ENCODE measurements at places on chromosomes 6 and 20.

GRCh38 chr6:160408528-160408927 lies 60.4 kb downstream of the SLC22A3 start:
- no peaks in the 10 kb centered on the region for H3K36me3 ChIP-seq
- H3K27me3 ChIP-seq = peaks cover 28% of the 10 kb centered on the region
- no peaks in the 10 kb centered on the region for H3K4me1 ChIP-seq
- no peak for DNase-seq

DNA sequence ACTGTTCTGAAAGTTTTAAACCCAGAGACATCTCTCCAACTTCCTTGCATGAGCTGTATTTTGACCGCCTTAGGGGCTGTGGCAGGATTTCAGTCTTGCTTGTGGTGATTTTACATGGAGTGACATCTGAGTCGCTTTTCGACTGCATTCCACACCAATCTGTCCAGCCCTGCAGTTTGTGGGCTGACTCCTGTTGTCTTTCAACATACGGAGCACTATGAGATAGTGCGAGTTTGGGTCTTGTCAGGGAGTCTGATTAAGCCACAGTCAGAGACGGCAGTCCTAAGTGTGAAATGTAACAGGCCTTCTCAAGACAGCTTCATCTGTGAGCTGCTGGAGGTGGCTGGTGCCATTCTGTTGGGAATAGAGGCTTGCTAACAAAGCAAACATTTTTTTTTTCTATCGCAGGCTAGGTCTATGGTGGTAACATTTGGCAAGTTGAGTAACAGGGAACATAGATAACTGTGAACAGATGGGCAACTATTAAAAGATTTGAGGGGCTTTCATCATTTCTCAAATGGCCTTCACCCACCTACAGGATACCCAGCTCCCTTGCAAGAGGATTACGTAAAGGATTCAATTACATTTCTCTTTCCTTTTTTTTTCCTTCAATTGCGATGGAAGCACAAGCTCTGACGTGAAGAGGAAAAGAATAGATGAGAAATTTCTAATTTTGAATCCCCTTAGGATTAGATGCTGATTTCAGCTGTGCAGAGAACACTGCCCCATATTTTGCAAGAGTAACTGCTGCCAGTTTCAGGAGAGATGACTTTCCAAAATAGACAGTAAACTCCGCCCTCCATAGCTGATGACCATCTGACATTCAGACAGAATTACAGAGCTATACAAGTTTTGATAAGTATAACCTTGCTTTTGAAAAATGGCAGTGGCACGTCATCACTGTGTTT lies 25.1 kb downstream of the CAP2 start:
- H3K4me3 ChIP-seq = no peak overlapping the region
- H3K36me3 ChIP-seq = no peaks in the 10 kb centered on the region
- peaks cover 3% of the 10 kb centered on the region for H3K27me3 ChIP-seq
- DNase-seq = no peak
- no peaks in the 10 kb centered on the region for H3K4me1 ChIP-seq

GRCh38 chr6:132070356-132070755 lies 119.2 kb upstream of the CCN2 start:
- no peak for DNase-seq
- no peaks in the 10 kb centered on the region for H3K27me3 ChIP-seq
- H3K27ac ChIP-seq = no peak overlapping the region
- no peaks in the 10 kb centered on the region for H3K4me1 ChIP-seq
- H3K4me3 ChIP-seq = no peak overlapping the region

DNA sequence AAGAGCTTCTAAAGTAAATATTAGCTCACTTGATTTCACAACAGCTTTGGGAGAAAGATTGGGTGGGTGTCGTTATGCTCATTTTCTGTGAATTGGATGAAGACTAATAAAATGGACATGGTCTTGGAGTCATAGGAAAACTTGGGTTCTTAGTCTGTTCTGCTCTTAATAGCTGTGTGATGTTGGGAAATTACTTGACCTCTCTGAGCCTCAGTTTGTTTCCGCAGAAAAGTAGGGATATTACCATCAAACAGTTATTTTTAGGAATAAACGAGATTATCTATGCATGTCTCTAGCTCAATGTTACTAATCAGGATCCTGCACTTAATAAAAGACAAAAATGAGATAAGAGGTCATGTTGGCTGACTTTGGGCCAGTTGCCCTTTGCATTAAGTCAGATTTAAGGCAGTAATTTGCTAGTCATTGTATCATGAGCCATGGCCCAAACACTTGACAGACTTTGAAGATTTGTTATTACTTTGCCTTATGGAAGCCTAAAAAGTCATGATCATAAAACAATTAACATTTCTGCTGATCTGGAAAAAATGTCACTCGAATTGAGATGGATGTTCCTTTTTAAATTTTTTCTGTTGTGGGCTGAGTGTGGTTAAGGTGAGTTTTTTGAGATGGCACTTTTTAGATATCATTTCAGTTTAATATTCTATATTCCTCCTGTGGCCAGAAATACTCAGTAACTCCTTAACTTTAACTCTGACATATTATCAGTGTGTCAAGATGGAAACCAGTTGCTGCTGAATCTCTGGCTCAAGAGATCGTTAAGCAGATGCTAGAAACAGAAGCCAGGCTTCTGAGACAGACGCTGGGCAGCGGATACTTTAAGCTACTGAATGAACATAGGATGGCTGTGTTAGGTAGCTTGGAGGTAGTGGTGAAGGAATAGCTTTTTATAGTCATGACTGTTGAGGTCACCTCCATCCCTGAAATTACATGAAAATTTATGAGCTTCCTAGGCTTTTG lies 291.6 kb downstream of the PHF3 start:
- no peaks in the 10 kb centered on the region for H3K4me1 ChIP-seq
- H3K4me3 ChIP-seq = no peak overlapping the region
- DNase-seq = no peak
- no peaks in the 10 kb centered on the region for H3K36me3 ChIP-seq
- no peaks in the 10 kb centered on the region for H3K27me3 ChIP-seq
- H3K27ac ChIP-seq = no peak overlapping the region

DNA sequence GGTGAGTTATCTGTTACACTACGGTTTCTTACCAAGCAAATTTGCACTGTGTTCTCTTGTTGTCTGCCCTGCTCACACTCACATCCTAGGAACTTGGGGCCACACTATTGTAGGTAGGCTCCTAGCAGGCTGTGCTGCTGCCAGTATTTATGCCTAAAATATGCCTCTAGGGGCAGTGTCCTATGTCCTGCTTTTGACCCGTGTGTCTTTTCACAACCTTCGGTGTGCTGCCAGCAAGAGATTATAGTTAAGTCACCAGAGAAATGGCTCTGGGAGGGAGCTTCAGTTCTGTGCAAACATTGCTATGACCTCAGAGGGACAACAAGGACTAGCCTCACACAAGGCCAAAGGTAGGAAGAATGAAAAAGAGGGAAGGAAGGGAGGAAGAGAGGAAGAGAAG lies 8.9 kb upstream of the TAAR5 start:
- no peaks in the 10 kb centered on the region for H3K36me3 ChIP-seq
- peaks cover 25% of the 10 kb centered on the region for H3K27me3 ChIP-seq
- H3K4me1 ChIP-seq = no peaks in the 10 kb centered on the region
- no peak overlapping the region for H3K27ac ChIP-seq
- no peak for DNase-seq

DNA sequence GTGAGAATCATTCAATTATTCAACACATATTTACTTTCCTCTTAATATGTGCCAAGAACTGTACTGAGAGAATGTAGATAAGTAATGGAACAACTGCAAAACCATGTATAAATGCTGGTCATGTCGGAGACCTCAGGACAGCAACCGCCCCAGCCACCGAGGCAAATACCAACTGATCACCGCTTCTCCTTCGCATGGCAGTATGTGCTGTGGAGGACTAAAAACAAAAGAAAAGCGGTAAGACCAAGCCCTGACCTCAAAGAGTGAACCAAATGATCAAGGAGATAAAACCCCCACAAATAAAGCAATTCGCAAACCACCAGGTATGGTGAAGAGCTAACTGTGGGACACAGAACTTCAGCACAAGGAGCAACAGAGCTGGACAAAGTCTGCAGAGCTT lies 104.3 kb downstream of the TRERF1 start:
- peaks cover 55% of the 10 kb centered on the region for H3K4me1 ChIP-seq
- H3K27ac ChIP-seq = no peak overlapping the region
- DNase-seq = no peak

GRCh38 chr20:39702701-39703349 lies 740.7 kb downstream of the DHX35 start:
- no peak overlapping the region for H3K27ac ChIP-seq
- no peak for DNase-seq

- peaks cover 10% of the 10 kb centered on the region for H3K4me1 ChIP-seq
- no peak for DNase-seq
- H3K27ac ChIP-seq = no peak overlapping the region
These were observed 55.8 kb upstream of the IYD start for GRCh38 chr6:150312844-150313584.

- H3K27me3 ChIP-seq = no peaks in the 10 kb centered on the region
- no peak within 1 kb of the TSS for H3K4me3 ChIP-seq
- DNase-seq = no peak
- H3K4me1 ChIP-seq = peaks cover 70% of the 10 kb centered on the region
- H3K36me3 ChIP-seq = peaks cover 63% of the 10 kb centered on the region
These were observed at the start of gene APOM for GRCh38 chr6:31655349-31656237. TSS of gene APOM (plus strand) at chr6:31655894. CDS start at chr6:31655967, 73 bp downstream.

- no peak overlapping the region for H3K4me3 ChIP-seq
- H3K27me3 ChIP-seq = no peaks in the 10 kb centered on the region
- peaks cover 80% of the 10 kb centered on the region for H3K36me3 ChIP-seq
- DNase-seq = no peak
These were observed 9.1 kb downstream of the BCL2L1 start for GRCh38 chr20:31713312-31714273.

DNA sequence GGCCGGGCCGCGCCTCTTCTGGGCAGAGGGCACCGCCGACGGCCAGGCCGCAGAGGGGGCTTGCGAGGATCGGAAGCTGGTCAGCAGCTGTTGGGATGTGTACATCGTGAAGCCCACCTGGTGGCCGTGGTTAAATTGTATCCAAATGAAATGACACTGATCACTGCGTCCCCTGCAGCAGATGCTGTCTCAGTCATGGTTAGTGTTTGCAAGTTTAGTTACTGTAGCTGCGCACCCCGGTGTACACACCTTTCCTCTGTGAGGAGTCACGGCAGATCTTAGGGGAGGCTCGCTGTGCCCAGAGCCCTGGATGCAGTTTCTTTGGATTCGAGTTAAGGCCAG lies 653 bp downstream of the NAA20 start:
- H3K27ac ChIP-seq = peak overlapping the region; percentile 81
- H3K27me3 ChIP-seq = no peaks in the 10 kb centered on the region
- H3K4me1 ChIP-seq = peaks cover 59% of the 10 kb centered on the region
- H3K36me3 ChIP-seq = peaks cover 34% of the 10 kb centered on the region
- peak; percentile 47 for DNase-seq

GRCh38 chr20:44392088-44392775 lies 36.7 kb downstream of the HNF4A start:
- no peaks in the 10 kb centered on the region for H3K36me3 ChIP-seq
- peaks cover 6% of the 10 kb centered on the region for H3K4me1 ChIP-seq
- no peak overlapping the region for H3K4me3 ChIP-seq
- no peak overlapping the region for H3K27ac ChIP-seq
- no peak for DNase-seq

Measured in activated CD8-positive, alpha-beta T cell treated with anti-CD3 and anti-CD28 coated beads, Interleukin-2, amount 10 ng/mL, durations not matched to agents 7 days and 5 days (primary cell).